ENCODE measurements at places on chromosomes 6 and 20.
A peak's percentile ranks its signal among the peaks of the same experiment; 100 is the strongest.

DNA sequence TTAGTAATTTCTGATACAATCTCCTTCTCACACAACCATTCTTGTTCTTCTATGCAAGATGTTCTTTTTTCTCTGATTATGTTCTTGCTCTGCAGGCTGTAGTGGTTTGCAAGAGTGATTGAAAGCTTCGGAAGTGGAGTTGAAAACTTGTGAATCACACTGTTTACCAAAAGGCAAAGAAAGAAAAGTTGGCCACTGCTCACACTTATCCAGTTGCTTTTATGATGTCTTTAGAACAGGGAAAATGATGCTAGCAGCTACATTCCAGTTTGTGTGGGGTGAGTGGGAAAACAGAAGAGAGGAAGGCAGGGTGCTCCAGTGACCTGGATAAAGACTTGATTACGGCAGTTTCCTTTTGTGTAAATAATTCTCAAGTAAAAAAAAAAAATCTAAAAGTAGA, 583.3 kb downstream of the TENT5A start:
- DNase-seq = no peak

DNA sequence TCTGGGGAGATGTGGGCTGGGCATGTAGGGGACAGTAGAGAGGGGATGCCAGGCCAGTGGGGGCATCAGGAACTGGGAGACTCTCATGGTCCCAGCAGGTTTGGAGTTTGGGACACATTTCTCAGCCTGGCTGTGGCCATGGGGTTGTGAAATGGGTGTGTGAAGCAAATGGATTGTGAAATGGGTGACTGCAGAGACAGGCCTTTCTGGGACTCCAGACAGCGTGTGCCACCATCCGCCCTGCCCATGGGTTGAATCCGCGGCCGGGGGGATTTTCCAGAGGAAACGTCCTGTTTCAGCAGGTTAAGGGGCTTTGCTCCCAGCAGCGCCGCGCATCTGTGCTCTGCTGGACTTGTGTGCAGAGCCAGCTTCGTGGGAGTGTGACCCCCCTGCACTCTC, 3.7 kb upstream of the PMEPA1 start:
- no peak for DNase-seq

GRCh38 chr6:132122176-132122575, 171.0 kb upstream of the CCN2 start:
- DNase-seq = no peak

DNA sequence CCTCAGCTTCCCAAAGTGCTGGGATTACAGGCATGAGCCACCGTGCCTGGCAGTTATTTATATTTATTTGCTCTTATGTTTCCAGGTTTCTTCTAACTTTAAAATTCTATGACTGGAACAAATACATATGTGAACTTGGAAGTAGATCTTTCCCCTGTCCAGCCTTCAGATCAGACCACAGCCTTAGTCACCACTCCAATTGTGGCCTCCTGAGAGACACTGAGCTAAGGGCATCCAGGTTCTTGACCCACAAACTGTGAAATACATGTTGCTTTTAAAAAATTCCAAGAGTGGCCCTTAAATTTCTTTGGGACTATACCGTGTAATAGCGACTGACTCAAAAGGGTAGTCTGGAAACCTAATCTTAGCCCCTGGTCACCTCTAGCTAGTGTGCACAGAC, 1.5 kb upstream of the ADGRG6 start:
- no peak for DNase-seq

- no peak for DNase-seq
Measured at GRCh38 chr20:60255415-60255814, 297.2 kb downstream of the CDH26 start.

- DNase-seq = peak; percentile 86
Measured at GRCh38 chr6:110181131-110182030, 1.2 kb downstream of the CDC40 start.

DNA sequence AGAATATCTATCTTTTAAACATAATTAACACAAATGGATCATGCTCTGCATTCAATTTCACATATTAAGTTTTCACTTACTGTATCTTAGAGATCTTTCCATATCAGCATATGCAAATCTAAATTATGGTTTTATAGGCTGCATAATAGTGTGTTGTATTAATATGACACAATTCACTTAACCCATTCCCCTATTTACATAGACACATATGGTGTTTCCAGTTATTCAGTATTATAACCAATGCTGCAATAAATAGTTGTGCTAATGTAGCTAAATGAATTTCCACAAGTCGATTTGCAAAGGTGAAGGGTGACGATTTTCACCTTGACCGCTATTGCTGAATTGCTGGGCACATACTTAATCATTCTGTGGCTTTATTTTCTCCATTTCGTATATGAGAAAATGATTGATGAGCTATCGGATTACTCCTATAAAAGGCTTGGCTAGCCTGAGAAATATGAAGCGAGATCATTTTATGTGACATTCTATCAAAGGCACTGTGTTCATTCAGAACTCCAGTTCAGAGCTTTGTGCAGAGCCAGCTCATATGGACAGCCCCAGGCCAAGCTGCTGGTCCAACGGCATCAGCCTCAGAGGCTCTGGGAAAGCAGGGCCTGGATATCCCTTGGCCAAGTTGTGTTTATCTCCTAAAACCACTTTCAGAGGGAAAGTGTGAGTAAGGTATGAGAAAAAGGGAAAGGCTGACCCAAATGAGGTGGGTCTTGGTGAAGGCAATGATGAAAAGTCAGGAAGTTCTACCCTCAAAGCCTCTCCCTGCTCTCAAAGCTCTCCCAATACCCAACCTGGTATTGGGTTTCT, 50.8 kb downstream of the GFOD1 start:
- no peak for DNase-seq

- no peak for DNase-seq
Measured at GRCh38 chr20:5544175-5544574, 206.0 kb upstream of the SHLD1 start.

DNA sequence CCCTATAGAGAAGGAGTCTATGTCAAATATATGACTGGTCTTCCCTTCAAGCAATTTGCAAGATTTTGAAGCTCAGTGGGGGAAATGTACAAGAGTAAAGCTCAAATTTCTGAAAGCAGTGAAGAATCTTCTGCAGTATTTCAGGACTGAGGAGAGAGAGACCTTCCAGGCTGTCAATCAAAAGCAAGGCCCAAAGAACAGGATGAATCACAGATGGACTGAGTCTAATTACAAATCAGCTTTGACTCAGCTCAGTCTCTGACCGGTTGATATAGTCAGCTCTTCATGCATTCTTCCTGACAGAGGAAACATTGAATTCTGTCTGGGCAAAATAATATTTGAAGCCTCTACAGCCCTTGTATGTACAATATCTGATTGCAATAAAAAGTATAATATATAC, 7.7 kb upstream of the HTR1B start:
- no peak for DNase-seq

DNA sequence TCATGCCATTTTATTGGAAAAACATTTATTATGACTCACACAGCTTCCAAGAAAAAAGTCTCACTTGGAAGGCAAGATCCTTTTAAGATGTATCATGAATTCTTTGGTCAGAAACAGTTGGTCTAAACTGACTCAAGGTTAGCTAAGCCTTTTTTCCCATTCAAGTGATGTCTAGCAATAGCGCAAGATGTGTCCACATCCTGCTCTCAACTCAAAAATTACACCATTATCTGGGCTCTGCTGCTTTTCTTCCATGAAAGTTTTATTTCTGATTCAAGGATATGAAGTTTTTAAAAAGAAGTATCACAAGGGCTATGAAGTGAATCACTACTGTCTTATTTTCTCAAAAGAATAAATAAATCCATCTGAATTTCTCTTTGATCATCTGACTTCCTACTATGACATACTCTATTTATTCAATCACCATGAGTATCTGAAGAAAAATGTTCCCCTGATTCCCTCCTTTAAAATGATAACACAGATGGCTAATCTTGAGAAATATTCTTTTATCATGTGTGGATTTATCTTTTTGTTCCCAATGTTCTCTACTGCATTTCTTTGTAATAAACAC, 139.2 kb downstream of the AHI1 start:
- no peak for DNase-seq

DNA sequence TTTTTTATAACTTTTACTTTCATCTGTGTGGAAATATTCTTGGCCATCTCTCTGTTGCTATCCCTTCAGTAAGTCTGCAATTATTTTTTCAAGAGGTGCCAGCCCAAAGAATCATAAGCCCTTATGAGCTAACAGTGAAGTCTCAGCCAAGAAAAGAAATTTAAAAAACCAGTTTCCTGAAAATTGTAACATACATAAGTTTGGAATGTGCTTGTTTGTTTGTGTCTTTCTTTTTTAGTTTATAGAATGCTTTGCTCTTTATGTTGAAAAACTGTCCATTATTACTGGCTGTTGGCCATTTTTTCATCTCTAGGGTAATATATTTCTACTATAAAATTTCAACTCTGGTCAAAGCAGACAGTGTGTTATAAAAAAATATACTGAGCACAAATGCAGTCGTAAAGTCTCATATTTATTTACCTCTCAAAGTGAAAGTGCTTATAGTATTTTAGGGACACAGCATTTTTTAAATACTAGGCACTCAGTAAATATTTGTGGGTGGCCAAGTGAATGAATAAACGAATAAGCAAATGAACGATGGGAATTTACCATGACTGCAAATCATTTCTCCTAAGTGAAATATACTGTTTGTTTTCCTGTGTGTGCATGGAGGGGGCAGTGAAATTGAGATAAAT, 659.7 kb downstream of the KIF16B start:
- DNase-seq = no peak

GRCh38 chr6:10956776-10957175, 69.9 kb downstream of the SYCP2L start:
- no peak for DNase-seq

DNA sequence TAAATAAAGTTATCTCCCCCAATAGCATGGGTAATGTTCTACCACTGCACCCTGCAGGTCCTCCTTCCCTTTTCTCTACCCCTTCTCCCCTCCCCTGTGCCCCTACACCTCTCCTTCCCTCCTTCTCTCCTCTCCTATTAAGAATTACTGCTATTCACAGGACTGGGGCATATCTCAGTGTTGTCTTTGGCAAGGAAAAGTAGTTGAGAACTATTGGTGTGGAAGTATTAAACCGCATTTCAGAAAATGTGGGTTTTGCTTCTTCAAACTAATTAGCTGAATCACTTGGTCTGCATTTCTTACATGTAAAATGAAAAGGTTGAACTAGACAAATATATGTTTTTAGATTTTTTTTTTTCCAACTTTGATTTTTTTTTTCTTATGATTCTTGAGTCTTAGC, 296.3 kb downstream of the CDKAL1 start:
- DNase-seq = no peak

DNA sequence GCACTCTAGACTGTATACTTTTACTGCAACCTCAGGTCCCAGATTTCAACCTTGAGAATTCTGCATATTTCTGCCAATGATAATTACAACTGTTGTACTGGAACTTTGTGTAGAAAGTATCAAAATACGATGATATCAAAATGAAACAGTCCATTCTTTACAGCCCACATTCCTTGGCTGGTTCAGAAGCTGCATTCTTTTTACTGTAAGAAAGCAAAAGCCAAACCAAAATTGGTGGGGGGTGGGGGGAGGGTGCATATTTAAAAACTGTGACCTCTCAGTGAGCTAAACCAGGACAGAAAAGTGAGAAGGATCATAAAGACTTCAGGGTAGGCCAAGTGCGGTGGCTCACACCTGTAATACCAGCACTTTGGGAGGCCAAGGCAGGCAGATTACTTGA, 41.8 kb upstream of the UBR2 start:
- DNase-seq = no peak

- DNase-seq = no peak
Measured at GRCh38 chr6:4612636-4613171, 163.5 kb upstream of the CDYL start.

DNA sequence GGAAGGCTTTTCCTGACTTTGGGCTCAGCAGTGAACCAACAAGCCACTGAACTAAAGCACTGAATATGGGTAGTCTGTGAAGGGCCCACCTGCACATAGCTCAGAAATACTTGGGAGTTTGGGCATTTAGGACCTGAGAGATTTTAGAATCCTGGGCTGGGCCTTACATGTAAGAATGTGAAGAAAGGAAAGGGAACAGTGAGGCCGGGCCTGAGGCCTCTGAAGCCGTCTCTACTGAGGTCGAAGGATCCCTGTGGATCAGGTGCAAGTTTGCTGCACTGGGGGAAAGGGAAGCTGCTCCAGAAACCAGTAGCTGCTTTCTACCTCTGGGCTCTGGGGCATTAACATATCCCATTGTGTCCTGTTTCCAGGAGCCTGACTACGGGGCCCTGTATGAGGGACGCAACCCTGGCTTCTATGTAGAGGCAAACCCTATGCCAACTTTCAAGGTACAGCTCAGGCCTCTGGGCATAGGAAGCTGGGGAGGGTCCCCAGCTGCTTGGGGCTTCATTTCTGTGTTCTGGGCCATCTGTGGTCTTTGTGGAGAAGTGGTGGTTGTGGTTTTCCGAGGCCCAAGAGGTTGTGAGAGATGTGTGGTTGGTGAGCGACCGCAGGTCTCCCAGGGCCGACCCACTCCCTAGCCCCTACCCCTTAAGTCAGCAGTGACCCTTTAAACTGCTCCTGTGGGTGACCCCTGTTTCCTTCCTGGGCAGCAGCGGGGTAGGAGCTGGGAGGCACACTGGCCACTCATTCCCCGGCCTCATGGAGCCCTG, 30.3 kb downstream of the PLCG1 start:
- DNase-seq = peak; percentile 33

DNA sequence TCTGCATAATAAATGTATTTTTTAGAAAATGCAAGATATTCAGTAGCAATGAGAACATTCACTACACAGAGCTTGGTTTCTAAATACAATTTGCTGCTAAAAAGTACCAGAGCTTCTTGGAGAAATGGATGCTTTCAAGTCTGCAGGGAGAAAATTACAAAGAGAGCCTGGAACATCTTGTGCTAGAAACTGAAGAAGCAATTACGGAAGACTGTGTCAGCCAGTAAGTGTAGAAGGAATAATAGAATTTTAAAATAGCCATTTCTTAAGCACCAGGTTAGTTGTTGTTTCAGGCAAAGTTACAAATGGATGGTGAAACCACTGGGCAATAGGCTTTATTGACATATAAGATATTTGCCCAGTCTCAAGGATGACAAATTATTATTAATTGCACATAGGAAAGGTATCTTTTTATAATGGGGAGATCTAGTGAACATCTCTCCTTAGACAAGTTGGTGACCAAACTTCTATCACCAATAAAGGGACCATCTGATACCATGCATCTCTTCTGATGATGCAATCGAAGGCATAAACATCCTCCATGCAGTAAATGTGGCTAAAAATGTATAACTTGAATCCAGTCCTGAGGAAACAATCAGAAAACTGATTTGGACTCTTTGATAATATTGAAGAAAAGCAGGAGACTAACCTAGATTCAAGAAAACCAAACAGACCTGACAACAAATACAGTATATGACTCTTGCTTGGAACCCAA, 81.7 kb downstream of the ARHGAP18 start:
- DNase-seq = no peak

DNA sequence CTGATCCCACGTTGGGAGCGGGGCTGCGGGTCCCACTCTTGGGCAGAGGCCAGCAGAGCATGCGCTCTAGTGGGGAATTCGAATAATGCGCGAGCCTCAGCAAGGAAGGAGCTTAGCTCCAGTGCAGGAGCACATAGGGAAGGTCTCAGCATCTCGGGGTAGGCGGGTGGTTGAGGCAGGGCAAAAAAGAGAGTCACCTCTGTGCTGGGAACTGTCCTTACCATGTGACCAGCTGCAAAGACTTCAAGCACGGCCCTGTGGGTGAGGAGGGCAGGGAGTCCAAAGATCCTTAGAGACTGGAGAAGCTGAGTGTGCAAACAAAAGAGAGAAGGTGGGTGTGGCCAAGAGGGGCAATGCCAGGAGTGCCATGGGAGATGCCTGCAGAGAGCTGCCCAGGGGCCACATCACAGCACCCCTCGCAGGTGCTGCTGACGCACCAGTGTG, 79.2 kb upstream of the CD93 start:
- DNase-seq = peak; percentile 18

- peak; percentile 84 for DNase-seq
Measured at GRCh38 chr6:142945446-142946180, 637 bp upstream of the HIVEP2 start.

GRCh38 chr6:144150710-144151657, 667 bp downstream of the STX11 start:
- DNase-seq = peak; percentile 92

Data from OCI-M1 (cell line).